ENCODE measurements at places on chromosomes 2 and 18. TPM values are rescaled to one million over a fixed set of nuclear protein-coding genes. Genes with fewer than 3 reads are reported as not detected.

GRCh38 chr2:174553811-174554493 lies 43.7 kb downstream of the WIPF1 start:
- no peak for DNase-seq

NXPH2 gene
- 4.2 TPM for polyA plus RNA-seq

TUBA4A gene
- polyA plus RNA-seq: 39.1 TPM

DNA sequence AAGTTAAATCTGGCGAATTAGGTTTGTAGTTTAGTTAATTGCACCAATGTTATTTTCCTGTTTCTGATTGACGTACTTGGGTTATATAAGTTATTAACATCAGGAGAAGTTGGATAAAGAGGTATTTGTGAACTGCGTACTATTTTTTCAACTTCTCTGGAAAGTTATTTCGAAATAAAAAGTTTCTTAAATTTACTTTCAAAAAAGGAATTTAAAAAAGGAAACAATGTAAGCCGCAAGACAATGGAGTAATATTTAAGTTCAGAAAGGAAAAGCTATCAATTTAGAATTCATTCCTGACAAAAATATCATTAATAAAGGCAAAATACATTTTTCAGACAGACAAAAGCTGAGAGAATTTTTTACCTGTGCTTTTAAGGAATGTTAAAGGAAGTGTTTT lies 47.7 kb downstream of the RAB10 start:
- DNase-seq: no peak

INO80D gene
- 8.5 TPM for polyA plus RNA-seq

DNA sequence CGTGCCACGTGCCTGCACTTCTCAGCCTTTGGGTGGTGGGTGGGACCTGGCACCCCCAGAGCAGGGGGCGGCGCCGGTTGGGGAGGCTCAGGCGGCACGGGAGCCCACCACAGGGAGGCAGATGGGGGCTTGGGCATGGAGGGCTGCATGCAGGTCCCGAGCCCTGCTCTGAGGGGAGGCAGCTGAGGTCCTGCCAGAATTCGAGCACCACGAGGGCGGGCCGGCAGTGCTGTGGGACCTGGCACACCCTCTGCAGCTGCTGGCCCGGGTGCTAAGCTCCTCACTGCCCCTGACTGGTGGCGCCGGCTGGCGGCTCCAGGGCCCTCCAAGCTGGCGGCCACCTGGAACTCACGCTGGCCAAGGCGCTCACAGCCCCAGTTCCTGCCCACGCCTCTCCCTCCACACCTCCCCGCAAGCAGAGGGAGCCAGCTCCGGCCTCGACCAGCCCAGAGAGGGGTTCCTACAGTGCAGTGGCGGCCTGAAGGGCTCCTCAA lies 1176.8 kb upstream of the GYPC start:
- no peak for DNase-seq

- no peak for DNase-seq
These were observed 1.7 kb upstream of the ASPRV1 start for GRCh38 chr2:69962986-69963730.

MGAT5 gene
- 43.4 TPM for polyA plus RNA-seq

- DNase-seq: no peak
These were observed 226.0 kb upstream of the CTAGE1 start for GRCh38 chr18:22643731-22644130.

SERPINB8 gene
- polyA plus RNA-seq: 3.7 TPM
